Endodermal cell (in vitro differentiated cells): ENCODE measurements at places on chromosomes 6 and 20. TPM values are rescaled to one million over a fixed set of nuclear protein-coding genes. Genes with fewer than 3 reads are reported as not detected.

SLC16A10 gene
- total RNA-seq = 7.4 to 9.3 TPM (median 8.7 TPM) in 3 replicates

ZNF334 gene
- total RNA-seq = 20.6 to 31.8 TPM (median 31.7 TPM) in 3 replicates

LHFPL5 gene
- total RNA-seq = not detected in 2 replicates

DPPA5 gene
- not detected in 3 replicates for total RNA-seq

MUC22 gene
- not detected in 2 replicates for total RNA-seq

FAM217B gene
- total RNA-seq = 16.4 to 26.8 TPM (median 25.1 TPM) in 3 replicates

MCUR1 gene
- total RNA-seq = 32.1 to 35.6 TPM (median 33.8 TPM) in 3 replicates

DACT2 gene
- total RNA-seq = 16.6 to 57.5 TPM (median 16.6 TPM) in 3 replicates

OXT gene
- not detected in 2 replicates for total RNA-seq

RFX6 gene
- 0.20 and 0.22 TPM in 2 replicates for total RNA-seq

HLA-DMA gene
- total RNA-seq = 15.3 to 19.0 TPM (median 17.5 TPM) in 3 replicates

SEMG1 gene
- total RNA-seq = 0.46 and 0.54 TPM in 2 replicates

NRN1 gene
- 0.40 to 17.2 TPM (median 0.44 TPM) in 3 replicates for total RNA-seq

IRAK1BP1 gene
- 5.0 and 5.7 TPM in 2 replicates for total RNA-seq

NUP153 gene
- total RNA-seq = 38.4 to 71.1 TPM (median 69.6 TPM) in 3 replicates

AARS2 gene
- total RNA-seq = 13.8 to 25.8 TPM (median 24.7 TPM) in 3 replicates

TP53TG5 gene
- total RNA-seq = 2.0 to 6.5 TPM (median 2.4 TPM) in 3 replicates

NHLRC1 gene
- 0.70 and 0.88 TPM in 2 replicates for total RNA-seq

C6orf58 gene
- 0.32 TPM in 1 of 3 replicates, not detected in the others for total RNA-seq

ZKSCAN3 gene
- 8.9 and 10.1 TPM in 2 replicates for total RNA-seq

TRIM10 gene
- not detected in 3 replicates for total RNA-seq

HTR1B gene
- 1.7 to 2.9 TPM (median 2.5 TPM) in 3 replicates for total RNA-seq

PTK7 gene
- total RNA-seq = 167 to 192 TPM (median 171 TPM) in 3 replicates

SLC22A23 gene
- total RNA-seq = 3.8 to 12.1 TPM (median 11.1 TPM) in 3 replicates

GMPR gene
- 20.7 to 65.5 TPM (median 21.3 TPM) in 3 replicates for total RNA-seq

SPTLC3 gene
- 0.21 to 1.6 TPM (median 1.4 TPM) in 3 replicates for total RNA-seq

HRH3 gene
- total RNA-seq = 0.44 and 0.56 TPM in 2 replicates

C2 gene
- 0.29 and 0.34 TPM in 2 replicates for total RNA-seq

COL19A1 gene
- total RNA-seq = 0.19 to 1.6 TPM (median 1.4 TPM) in 3 replicates

C6orf141 gene
- total RNA-seq = 0.87 to 1.7 TPM (median 1.5 TPM) in 3 replicates

CALHM5 gene
- total RNA-seq = 0.17 to 0.18 TPM in 2 of 3 replicates, not detected in the other

UFL1 gene
- total RNA-seq = 24.4 to 36.7 TPM (median 25.2 TPM) in 3 replicates

CFAP61 gene
- 0.73 to 1.1 TPM in 2 of 3 replicates, not detected in the other for total RNA-seq

TRIM40 gene
- not detected in 3 replicates for total RNA-seq

HSPA12B gene
- 1.4 to 4.4 TPM (median 1.7 TPM) in 3 replicates for total RNA-seq

CDH22 gene
- total RNA-seq = 0.11 to 0.28 TPM (median 0.22 TPM) in 3 replicates

TUBB2B gene
- 304 to 842 TPM (median 324 TPM) in 3 replicates for total RNA-seq

CASS4 gene
- total RNA-seq = not detected in 3 replicates

ADGRF5 gene
- total RNA-seq = not detected in 3 replicates

AGPAT4 gene
- total RNA-seq = 61.0 to 68.4 TPM (median 68.0 TPM) in 3 replicates

TOP1 gene
- total RNA-seq = 52.4 to 78.8 TPM (median 76.9 TPM) in 3 replicates

TEAD3 gene
- total RNA-seq = 22.7 and 23.5 TPM in 2 replicates

SLC22A2 gene
- 0.64 TPM in 1 of 2 replicates, not detected in the other for total RNA-seq

PAX1 gene
- total RNA-seq = 0.08 TPM in 1 of 3 replicates, not detected in the others

TBX18 gene
- 0.54 to 2.3 TPM (median 1.9 TPM) in 3 replicates for total RNA-seq

THBD gene
- 1.2 and 1.6 TPM in 2 replicates for total RNA-seq

HLA-DOA gene
- 9.2 to 10.6 TPM (median 10.5 TPM) in 3 replicates for total RNA-seq

PI16 gene
- total RNA-seq = not detected in 3 replicates

LPA gene
- total RNA-seq = 1.9 and 3.6 TPM in 2 replicates

TFAP2A gene
- total RNA-seq = 0.43 and 0.51 TPM in 2 replicates

RAET1L gene
- not detected in 3 replicates for total RNA-seq

ACTR5 gene
- total RNA-seq = 10.6 and 11.2 TPM in 2 replicates

PI3 gene
- total RNA-seq = not detected in 3 replicates

ECT2L gene
- not detected in 2 replicates for total RNA-seq

TTI1 gene
- total RNA-seq = 36.1 and 37.5 TPM in 2 replicates

FERMT1 gene
- total RNA-seq = 2.9 and 3.5 TPM in 2 replicates

LMBRD1 gene
- total RNA-seq = 32.6 and 34.8 TPM in 2 replicates

EDN1 gene
- 0.27 to 0.40 TPM in 2 of 3 replicates, not detected in the other for total RNA-seq

GSTA2 gene
- 1.6 and 1.7 TPM in 2 replicates for total RNA-seq

CDC40 gene
- 25.7 to 28.2 TPM (median 27.3 TPM) in 3 replicates for total RNA-seq
